EH (cell line): ENCODE measurements at places on chromosomes 16 and 17.

GRCh38 chr16:12311309-12311708, 334.8 kb downstream of the SNX29 start:
- no peak for DNase-seq

GRCh38 chr17:39866013-39866730, 1.8 kb upstream of the ZPBP2 start:
- no peak for DNase-seq

DNA sequence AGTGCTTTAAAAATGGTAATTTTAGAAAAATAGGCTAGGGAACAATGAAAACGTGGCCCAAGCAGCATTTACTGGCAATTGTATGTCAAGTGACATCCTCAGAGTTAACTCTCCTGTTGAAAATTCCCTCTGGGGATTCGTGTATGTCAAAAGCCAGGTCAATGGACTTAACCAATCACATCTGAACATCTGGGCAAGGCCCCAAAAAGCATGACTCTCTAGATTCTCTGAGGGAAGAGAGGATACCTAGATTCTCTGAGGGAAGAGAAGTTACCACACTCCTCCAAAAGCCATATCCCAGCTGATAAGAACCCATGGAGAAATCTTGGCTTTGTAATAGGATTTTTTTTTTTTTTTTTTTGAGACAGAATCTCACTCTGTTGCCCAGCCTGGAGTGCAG, 23.5 kb downstream of the NFE2L1 start:
- no peak for DNase-seq

GRCh38 chr16:83692224-83692623, 115.6 kb upstream of the HSBP1 start:
- DNase-seq, result no peak

DNA sequence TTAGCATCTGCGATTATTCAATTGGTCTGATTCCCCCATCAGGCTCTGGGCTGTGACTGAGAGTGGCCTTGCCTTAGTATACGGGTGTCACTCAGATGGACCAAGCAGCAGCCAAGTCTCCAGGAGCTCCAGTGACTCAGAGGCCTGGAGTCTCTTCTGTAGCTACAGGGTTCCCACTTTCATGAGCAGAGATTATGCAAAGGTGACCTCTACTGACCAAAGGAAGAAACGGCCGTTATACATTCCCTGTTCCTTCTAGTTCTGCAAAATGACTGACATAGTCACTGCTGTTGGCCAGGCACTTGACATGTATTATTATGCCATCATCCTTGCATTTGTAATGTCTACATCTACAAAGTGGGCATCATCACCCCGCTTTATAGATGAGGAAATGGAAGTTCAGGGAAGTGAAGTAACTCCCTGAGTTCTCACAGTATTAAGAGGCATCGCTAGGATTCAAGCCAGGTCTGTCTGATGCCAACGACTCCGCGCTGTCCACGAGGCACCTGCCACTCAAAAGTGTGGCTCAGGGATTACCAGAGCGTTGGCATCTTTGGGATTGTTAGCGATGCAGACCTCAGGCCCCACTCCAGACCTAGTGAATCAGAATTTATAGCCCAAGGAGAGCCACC, 23.3 kb downstream of the SLC38A7 start:
- peak; percentile 93 for DNase-seq

DNA sequence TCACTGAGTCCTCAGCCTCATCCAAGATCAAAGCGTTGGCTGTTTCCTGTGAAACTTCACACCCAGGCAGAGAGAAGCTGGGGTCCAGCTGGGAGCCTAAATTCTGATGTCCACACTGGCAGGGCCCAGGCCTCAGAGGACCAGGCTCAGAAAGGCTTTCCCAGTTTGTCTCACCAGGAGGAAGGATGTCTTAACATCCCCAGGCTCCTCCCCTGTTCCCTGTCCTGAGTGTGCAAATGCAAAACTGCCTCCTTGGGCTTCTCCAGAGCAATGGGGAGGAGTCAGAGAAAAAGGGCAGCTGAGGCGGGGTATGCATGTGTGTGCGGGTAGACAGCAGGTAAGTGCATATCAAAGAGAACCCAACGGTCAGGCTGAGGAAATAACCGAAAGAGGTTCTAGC, 45.7 kb downstream of the CUEDC1 start:
- no peak for DNase-seq

- no peak for DNase-seq
These were observed 3.2 kb upstream of the PER1 start for GRCh38 chr17:8155231-8155995.

DNA sequence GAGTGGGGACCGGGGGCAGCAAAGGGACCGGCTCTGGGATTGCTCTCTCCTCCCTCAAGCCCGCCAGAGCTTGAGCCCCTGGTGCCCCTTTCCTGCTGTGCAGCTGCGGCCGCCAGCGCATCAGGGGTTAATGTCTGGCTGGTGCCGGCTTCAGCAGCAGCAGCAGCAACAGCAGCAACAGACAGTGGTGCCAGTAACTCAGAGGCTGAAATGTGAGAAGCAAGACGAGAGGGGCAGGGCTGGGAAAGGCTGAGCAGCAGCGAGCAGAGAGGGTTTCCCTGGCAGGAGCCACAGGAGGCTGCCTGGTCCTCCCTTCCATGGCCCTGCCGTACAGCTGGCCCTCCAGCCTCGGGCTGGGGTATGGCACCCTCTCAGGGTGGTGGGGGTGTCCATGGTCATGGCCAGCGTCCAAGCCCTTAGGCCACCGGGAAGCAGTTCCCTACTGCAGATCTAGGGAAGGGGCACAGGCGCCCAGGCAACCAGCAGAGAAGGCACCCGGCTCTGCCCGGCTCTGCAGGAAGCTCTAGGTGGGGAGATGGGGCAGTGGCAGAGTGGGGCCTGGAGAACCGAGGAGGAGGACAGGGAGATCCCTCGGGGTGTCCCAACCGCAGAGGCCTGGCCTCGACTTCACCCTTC, 21.1 kb upstream of the TFAP4 start:
- peak; percentile 86 for DNase-seq

DNA sequence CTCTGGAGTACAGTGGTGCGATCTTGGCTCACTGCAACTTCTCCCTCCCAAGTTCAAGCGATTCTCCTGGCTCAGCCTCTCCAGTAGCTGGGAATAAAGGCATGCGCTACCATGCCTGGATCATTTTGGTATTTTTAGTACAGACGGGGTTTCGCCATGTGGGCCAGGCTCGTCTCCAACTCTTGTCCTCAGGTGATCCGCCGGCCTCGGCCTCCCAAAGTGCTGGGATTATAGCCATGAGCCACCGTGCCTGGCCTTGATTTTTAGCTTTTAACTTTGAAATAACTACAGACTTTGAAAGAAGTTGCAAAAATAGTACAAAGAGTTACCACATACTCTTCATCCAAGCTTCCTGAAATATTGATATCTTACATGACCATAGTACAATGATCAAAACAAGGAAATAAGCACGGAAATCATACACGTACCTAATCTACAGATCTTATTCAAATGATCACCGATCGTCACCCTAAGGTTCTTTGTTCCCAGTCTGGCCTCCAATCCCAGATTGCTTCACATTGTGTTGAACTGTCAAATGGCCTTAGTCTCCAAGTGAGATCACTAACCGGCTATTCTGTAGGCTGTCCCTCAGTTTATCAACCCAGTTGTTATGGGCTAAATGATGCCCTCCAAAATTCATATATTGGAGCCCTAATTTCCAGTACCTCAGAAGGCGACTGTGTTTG, 18.4 kb downstream of the NPIPA1 start:
- DNase-seq, result no peak

DNA sequence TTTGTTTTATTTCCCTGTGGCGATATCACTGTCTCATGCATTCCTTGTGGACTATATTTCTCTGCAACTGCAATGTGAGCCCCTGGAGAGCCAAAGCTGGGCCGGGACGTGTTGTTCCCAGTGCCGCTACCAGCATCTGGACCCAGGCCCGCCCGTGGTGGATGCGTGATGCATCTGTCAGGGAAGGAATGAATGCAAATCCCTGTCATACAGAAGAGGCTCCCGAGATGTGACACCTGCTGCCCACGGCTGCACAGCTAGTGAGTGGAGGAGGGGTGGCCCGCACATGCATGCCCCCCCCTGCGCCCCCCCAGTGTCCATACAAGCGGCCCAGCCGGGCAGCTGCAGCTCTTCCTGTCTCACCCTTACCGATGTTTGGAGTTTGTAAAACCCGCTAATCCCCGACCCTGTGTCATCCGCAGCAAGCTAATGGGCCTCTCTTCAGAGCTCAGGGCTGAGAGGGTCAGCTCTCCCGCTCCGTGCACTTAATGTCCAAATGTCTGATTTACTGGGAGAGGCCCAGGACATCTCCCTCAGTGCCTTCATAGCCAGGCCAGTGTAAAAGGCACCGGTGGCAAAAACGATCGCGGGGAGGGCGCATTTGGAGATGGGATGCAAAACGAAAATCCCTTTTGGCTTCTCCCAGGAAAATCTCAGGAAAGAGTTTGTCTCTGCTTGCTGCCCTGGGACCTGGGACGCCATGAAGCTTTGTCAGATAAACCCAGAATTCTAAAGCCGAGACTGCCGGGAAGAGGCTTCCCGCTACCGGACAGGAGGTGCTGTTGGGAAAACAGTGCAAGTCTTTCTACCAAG, 91.8 kb downstream of the FOXL1 start:
- DNase-seq, result peak; percentile 31

DNA sequence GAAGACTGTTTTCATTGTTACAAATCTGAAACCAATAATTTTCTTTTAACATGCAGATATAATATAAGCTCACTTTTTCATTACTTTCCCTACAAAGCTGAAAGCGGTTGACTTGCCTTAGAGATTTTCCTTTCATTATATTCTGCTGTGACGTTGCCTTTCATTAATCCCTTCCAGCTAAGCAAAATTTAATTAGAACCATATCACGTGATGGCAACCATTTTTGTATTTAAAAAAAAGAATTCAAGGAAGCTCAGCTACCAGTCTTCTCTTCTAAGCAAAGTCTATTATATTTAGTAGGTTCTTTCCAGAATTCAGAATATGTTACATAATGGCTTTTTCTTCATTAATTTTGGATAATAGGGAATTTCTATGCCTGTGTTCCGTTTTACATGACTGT, 186.5 kb downstream of the PRKCA start:
- no peak for DNase-seq

GRCh38 chr17:4807605-4808377, 839 bp downstream of the PLD2 start:
- DNase-seq, result peak; percentile 24

GRCh38 chr16:14050291-14051027, 20.7 kb upstream of the MRTFB start:
- DNase-seq, result no peak

- DNase-seq, result no peak
These were observed 340.7 kb downstream of the SNX29 start for GRCh38 chr16:12317121-12317810.
